ENCODE measurements at places on chromosomes 5 and 9.

DNA sequence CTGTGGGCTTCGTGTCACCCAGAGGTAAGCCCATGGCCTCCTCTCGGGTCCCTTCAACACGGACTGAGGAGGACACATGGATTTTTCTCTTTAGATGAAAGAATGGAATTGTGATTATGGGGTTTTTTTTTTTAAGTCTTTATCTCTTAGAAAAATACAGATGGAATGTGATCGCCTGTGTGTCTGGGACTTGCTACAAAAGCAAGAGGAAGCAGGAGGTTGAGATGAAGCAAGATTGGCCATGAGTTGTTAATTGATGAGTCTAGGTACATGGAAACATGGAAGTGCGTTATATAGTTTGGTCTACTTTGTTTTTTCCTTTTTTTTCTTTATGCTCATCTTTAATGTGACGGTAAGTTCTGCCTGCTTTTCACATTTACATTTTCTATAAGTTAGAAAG, 14.6 kb downstream of the USP20 start:
- no peak for DNase-seq

GRCh38 chr9:78320875-78321496, 24.1 kb downstream of the PSAT1 start:
- no peak for DNase-seq

DNA sequence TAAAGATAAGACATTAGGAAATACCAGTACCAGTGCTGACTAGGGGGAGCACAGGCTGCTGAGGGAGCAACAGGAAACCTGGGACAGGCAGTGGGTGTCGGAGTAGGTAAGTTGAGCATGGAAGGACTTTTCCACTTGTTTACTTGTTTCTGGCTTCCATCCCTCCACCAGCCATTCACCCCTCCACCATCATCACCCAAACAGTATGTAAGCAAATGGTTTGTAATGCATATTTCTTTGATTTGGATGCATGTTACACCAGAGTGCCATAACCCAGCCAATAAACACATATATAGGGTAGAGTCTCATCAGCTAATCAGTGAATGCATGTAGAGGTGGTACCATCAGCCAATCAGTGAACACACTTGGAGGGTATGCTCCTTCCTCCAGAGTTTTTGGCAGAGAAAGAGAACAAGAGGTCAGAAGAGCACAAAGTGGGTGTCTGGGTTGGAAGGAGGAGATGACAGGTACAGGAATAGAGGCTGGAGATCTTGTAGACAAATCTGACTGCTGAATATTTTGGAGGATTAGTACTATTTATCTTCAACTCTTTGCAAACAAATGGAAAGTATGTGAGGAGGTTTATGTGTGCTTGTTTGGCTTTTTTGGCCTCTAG, 37.7 kb upstream of the PDE8B start:
- DNase-seq: no peak

- no peak for DNase-seq
Measured at GRCh38 chr5:178237431-178238312, 5.1 kb upstream of the PHYKPL start.

DNA sequence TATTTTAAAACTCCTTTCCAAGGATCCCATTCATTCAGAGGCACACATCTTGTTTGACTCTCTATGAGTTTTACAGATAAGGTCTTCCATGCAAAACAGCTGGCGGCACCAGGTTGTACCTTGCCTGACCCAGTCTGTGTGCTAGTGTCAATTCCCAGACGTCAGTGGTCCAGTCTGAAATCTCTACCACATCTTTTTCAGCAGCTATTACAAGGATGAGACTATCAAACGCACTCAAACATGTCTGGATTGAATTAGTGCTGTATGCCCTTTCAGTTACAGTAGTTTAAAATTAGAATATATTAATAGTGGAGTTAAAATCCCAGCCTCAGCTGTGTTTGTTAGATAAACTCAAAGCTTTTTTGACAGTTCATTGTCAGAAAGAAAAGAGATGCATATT, 11.7 kb downstream of the CDC14B start:
- DNase-seq: no peak

- no peak for DNase-seq
Measured at GRCh38 chr5:173318881-173319620, 9.2 kb downstream of the STC2 start.

DNA sequence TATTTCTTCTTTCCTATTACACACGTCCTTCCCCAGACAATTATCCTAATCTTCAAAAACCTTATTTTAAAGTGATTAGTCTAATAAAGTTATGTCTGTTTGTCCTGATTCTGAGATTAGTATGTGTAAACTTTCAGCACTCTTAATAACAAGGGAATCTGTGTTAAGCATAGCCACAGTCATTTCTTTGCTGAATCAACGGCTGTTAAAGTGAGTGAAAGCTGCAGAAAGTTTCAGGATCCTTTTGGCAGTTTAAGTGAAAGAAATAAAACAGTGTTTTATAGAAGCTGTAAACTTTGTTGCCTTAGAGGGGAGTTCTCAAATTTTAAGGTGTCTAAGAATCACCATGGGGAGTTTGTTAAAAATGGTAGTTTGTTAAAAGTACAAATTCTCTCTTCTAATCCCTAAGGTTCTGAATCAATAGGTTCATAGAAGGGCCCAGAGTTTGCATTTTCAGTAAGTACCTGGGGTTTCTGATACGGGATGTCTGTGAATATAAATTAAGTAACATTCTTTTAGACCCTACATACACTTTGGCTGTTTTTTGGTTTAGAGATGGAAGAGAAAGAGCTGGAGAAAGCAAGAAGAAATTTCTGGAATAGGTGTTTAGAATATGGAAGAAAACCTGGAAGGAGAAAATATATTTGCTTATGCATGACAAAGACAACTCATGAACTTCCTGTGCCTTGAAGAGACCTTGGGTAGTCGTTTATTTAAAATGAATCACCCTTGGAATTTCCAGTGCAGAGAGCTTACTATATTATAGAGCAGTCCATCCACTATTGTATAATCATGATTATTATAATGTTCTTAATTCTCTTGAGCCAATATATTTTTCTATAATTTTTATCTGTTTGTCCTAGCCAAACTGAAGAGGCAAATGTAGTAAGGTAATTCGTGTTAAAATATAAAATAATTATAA, 45.7 kb downstream of the SCAMP1 start:
- DNase-seq: no peak

DNA sequence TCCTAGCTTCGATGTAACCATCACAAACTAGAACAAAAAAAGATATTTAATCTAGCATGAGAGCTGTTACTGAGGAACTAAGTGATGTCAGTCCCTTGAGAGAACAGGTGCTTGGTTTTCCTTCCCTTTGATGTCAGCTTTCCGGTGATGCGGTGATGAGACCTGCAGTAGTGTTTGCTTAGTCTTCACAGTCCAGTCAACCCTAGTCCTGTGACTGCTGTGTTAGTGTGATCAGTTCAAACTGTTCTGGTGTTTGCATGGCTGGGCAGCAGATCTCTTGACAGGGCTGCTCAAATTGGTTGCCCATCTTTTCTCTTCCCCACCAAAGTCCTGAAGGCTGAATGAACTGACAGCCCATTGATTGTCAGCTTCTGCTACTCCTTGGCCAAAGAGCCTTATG, 608.6 kb upstream of the DAB2 start:
- DNase-seq: no peak

DNA sequence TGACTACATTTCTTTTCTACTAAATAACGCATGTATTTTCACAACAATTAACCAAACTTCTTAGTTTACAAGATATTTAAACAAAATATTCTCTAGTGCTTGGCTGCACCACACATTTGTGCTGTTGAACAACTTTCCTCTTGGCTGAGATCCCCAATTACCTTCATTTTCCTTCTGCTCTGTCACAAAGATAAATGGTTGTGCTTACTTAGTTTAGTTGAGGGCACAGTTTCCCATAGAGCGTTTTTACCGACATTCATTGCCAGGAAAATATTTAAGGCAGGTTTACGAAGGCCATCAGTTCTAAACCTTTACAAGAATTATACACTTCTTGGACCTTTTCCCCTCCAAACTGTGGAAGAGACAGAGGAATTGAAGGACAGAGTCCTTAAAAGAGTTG, 60.7 kb downstream of the PRUNE2 start:
- DNase-seq: no peak

GRCh38 chr9:90658181-90658580, 15.6 kb upstream of the DIRAS2 start:
- DNase-seq: no peak

GRCh38 chr5:145340099-145340498, 495.0 kb downstream of the PRELID2 start:
- DNase-seq: no peak

DNA sequence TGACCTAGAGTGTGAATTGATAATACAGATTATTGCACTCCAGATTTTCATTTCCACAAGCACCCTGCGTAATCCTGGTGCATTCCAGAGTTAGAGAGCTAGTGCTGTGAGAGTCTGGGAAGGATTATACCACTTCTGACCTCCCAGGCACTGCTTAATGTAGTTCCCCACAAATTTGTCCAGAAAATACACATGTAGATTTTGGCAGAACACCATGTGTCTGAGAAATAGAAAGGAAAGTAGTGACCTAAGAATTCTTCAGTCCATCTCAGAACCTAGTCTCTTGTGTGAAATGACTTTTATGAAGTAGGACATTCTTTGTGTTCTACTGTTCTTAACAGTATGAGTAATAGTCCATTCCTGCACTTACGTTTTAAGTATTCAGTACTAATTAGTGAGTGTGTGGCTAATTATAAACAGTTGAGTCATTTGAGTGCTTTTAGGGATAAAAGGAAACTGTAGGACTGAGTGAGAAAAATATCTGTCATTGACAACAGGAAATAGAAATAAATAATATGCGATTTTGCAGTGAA, 27.8 kb upstream of the PTPDC1 start:
- DNase-seq: no peak

DNA sequence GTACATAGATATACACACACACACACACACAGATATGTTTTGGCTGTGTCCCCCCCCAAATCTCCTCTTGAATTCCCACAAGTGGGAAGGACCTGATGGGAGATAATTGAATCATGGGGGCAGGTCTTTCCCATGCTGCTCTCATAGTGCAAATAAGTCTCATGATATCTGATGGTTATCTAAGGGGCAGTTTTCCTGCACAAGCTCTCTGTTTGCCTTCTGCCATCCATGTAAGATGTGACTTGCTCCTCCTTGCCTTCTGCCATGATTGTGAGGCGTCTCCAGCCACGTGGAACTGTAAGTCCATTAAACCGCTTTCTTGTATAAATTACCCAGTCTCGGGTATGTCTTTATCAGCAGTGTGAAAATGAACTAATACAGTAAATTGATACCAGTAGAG, 15.9 kb upstream of the ALDOB start:
- no peak for DNase-seq

DNA sequence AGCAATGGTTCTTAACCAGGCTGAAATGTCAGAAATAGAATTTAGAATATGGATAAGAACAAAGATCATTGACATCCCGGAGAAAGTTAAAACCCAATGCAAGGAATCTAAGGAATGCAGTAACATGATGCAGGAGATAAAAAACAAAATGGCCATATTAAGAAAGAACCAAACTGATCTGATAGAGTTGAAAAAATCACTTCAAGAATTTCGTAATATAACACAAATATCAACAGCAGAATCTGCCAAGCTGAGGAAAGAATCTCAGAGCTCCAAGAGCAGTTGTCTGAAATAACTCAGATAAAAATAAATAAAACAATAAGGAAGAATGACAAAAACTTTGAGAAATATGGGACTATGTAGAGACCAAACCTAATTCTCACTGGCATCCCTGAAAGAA, 37.8 kb upstream of the TAS2R1 start:
- DNase-seq: no peak

- DNase-seq: peak; percentile 81
Measured at GRCh38 chr5:10695055-10695649, 65.9 kb downstream of the DAP start.

DNA sequence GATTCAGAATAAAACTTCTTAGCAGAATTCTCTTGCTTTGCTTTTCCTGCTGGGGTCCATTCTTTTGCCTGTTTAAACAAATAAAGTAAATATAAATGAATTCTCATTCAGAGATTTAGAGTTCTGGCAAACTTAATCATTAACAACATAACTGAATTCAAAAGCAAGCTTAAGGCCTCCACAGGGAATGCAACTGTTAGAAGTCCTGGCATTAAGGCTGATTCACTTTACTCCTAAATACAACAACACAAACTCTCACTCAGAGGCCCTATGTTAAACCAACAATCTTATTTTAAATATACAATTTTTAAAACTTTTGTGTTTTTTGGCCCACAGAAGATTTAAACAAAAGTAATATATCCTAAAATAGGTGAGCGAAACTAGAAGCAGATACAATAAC, 178.3 kb downstream of the AP3B1 start:
- DNase-seq: no peak

GRCh38 chr9:127563579-127563978, 48.5 kb upstream of the STXBP1 start:
- no peak for DNase-seq

DNA sequence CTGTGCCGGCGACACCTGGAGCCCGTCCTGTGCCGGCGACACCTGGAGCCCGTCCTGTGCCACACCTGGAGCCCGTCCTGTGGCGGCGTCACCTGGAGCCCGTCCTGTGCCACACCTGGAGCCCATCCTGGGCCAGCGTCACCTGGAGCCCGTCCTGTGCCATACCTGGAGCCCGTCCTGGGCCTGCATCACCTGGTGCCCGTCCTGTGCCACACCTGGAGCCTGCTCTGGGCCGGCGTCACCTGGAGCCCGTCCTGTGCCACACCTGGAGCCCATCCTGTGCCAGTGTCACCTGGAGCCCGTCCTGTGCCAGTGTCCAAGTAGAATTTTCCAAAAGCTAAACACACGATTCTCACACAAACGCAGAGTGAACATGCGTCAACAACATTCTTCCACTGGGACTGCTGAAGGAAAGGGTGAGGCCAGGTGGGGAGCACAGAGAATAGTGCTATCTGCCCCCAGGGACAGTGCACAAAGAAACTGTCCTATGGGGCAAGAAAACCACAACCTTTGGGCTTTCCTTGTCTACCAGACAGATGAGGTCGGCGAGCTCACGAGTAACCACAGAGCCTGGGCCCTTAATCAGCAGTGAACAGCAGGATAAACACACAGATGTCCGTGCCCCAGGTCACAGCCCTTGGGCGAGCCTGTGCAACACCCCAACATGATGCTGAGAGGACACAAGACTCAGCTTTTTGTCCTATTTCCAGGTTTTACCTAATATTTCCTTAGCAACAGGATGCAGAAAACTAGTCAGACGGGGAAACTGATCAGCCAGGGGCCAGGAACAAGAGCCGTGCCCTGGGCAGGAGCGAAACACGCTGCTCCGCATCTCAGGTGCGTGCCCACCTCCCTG, 7.9 kb downstream of the QSOX2 start:
- DNase-seq: no peak

DNA sequence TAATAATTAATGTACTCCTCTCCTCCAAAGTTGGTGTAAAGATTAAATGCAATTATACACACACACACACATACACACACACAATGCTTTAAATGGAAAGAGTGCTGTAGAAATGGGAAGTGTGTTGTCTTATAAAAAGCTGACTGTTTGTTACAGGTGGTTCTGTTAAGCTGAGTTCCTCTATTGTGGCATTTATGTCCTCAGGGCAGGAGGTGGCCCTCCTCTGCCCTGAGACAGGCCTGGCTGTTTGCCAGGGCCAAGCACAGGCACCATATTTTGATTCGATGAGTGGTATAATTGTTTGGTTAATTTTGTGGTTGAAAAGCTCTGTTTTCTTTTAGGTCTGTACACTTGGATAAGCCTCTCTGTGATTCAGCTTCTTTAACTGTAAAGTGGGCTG, 573.9 kb downstream of the KIF4B start:
- no peak for DNase-seq
